Fibroblast of lung (primary cell): ENCODE measurements at places on chromosomes 7 and 10.
A peak's percentile ranks its signal among the peaks of the same experiment; 100 is the strongest.

DNA sequence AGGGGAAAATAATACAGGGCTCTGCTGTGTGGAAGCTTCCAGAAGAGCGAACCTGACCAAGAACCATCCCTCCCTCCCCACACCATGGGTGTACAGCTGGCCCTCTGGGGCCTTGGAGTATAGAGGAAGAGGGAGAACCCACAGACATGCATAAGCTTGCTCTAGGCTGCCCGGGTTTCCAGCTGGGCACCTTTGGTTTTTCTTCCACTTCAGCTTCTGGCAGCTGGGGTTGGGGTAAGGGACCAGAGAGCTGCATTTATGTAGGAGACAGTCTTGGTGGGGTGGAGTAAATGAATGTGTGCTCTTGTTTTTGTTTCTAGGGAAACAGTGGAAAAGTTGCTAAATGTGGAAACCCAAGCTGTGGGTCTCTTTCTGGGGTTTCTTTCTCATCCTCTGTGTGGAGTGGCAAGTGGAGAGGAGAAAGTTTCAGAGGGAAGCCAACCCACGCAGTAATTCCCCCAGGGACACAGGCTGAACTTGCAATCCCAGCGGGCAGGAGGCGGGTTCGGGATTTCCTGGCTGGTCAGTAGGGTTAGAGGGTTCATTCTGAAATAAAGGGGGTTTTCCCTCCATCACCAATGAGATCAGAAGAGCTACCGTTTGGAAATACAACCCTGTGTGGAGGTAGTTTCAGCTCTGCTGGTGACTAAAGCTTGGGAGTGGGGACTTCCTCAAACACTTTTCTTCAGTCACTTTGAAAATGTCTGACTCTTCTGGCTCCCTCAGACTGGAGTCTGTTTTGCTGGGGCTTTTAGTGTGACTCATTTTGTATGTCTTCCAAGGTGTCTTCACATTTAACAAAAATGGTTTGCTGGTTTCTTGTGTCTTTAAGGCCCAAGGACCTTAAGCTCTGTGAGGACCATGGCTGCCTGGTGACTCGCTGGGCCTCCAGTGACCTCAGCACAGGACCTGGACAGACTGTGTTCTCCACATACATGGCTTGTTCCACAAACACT, 22.2 kb upstream of the SRGN start:
- peak; percentile 65 for DNase-seq

DNA sequence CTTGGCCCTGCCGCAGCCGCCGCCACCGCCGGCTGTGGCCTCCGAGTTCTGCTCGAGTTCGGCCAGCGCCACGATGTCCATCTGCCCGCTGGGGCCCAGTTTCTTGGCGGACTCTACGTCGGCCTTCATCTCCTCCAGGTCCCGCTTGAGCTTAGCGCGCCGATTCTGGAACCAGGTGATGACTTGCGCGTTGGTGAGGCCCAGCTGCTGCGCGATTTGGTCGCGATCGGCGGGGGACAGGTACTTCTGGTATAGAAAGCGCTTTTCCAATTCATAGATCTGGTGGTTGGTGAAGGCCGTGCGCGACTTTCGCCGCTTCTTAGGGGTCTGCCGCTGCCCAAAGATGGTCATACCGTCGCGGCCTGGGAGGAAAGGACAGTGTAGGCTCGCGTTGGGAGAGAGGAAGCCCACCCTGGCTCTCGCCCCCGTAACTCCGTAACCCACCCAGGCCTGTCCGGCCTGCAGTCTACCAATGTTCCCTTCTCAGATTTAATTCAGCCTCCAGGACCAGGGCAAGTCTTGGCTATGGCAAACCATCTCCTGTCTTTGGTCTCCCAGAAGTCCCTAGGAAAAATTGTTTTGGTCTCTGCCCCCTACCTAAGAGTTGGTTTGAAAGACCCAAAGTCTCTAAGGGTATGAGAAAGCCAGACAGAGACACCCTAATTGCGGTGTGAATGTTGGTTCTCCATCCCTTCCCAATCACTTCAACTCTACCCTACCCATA, 1.7 kb downstream of the LBX1 start:
- DNase-seq, result no peak

- no peak for DNase-seq
Measured at GRCh38 chr10:48748573-48748972, 63.9 kb downstream of the WDFY4 start.

DNA sequence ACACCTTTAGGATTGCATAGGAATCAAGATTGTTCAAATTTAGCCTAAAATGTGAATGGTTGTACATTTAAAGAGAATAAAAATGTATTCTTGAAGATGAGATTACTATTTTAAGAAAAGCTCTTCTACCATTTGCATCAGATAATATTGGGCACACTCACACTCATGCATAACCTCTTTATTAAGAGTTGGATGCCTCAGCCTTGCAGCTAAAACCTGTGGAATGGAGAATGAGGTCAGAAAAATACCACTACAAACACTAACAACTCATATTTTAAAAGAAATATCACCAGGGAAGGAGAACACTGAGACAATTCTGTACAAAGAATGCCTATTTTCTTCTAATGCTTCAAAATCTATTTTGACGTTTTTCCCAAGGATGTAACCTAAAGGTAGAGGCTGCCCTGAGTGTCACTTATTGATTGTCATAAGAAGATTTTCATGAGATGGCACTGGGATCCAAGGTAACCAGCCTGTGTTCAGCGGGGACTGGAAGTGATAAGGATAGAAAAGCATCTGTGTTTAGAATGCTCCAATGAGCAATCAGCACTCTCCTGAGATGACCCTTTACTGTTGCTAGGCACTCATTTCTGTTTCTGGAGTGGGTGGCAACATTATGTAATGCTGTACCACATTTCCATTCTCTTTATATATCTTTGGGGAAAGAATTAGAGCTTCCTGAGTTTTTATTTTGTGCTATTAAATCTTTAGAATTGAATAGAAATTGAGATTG, 26.6 kb downstream of the REEP3 start:
- DNase-seq, result no peak

DNA sequence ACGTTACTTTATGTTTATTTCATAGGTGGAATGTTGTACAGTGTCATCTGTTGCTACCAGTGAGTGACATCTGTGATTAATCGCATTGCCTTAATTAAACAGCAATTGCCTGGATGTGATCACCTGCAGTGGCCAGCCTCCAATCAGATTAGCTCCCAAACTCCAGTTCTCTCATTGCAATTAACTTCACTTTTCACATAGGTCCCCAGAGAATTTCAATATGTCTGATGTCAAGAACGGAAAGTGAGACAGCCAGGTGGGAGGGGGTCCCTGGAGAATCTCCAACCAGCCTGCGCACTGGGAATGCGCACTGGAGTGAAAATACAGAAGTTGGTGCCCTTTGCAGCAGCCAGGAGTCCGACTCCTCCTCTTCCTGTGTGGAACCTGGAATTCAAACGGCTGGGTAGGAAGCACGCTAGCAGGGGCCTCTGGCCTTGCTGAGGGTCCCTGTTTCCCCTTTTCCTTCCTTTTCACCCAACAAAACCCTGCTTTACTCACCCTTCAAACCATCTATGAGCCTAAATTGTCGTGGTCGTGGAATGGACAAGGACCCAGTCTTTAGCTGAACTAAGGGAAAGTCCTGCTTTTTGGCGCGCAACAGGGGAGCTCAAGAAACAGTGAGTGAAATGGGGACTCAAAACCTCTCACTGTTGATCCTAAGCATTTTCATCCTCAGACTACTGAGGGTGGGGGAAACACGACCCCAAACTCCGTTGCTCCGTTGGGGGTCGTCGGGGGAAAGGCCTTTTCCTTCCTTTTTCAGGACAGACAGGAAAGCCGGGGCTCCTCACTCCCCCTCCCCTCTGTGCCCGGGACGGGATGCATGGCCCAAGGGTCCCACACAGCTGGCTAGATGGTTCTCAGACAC, 1355.5 kb upstream of the LRRTM3 start:
- peak; percentile 44 for DNase-seq

- no peak for DNase-seq
Measured at GRCh38 chr7:73366990-73367389, 39.0 kb downstream of the FKBP6 start.

DNA sequence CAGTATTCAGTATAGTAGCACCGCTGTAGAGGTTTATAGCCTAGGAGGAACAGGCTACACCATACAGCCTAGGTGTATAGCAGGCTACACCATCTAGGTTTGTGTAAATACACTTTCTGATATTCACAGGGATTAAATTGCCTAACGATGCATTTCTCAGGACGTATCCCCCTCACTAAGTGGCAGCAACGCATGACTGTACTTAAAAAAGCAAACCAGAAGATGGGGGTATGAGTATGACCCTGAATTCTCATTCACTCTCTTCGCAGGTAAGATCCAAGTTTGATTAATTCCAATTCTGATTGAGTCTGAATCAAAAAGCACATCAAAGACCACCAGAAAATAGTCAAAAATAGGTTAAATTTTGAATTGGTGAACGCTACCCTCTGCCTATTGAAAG, 972 bp downstream of the ORC5 start:
- no peak for DNase-seq

GRCh38 chr10:81108516-81109199, 571.0 kb downstream of the SH2D4B start:
- no peak for DNase-seq

- DNase-seq, result no peak
Measured at GRCh38 chr10:132855889-132856288, 69.9 kb upstream of the NKX6-2 start.

- DNase-seq, result peak; percentile 46
Measured at GRCh38 chr7:36563706-36564327, 160.5 kb downstream of the AOAH start.

- DNase-seq, result no peak
Measured at GRCh38 chr7:100152937-100153666, 4.4 kb downstream of the LAMTOR4 start.

DNA sequence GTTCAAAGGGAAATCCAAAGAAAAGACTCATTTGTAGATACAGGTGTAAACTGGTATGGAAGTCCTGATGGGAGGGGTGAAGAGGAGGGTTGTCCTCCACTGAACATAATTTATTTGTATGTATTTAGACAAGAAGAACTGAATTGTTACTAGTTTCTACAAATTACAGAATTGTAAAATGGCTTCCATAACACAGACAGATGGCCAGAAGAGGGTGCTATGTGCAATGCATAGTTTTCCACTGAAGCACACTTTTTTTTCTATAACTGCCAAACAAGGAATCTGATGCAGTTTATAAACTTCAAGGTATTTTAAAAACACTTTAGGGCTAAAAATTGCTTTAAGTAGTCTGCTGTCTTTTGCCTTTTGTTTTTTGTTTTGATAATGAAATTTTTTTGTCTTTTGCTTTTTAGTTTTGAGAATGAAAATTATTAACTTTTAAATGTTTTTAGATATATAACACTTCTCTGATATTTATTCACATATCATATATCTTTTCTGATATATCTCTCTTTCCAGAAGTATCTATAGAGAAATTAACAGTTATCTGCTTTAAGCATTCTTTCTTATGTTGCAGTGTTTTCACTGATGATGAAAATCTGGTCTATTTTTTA, 58.5 kb downstream of the PHYHIPL start:
- peak; percentile 45 for DNase-seq

DNA sequence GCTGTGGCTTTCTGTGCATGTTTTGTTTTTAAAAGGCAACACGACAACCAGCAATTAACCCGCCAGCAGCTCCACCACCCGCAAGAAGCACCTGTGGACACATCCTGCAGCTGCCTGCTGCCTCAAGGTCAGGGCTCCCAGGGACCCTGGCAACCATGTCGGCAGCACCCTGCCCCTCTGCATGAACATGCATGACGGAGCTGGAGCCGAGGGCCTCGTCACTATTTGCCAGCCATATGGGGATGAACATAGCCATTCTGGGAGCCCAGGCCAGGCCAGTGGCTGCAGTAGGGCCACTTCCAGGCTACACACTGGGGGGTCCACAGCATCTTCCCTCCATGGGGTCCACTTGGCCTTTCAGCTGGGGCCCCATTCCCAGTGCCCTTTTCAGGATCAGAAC, 52.9 kb downstream of the CAMK2B start:
- DNase-seq, result no peak

DNA sequence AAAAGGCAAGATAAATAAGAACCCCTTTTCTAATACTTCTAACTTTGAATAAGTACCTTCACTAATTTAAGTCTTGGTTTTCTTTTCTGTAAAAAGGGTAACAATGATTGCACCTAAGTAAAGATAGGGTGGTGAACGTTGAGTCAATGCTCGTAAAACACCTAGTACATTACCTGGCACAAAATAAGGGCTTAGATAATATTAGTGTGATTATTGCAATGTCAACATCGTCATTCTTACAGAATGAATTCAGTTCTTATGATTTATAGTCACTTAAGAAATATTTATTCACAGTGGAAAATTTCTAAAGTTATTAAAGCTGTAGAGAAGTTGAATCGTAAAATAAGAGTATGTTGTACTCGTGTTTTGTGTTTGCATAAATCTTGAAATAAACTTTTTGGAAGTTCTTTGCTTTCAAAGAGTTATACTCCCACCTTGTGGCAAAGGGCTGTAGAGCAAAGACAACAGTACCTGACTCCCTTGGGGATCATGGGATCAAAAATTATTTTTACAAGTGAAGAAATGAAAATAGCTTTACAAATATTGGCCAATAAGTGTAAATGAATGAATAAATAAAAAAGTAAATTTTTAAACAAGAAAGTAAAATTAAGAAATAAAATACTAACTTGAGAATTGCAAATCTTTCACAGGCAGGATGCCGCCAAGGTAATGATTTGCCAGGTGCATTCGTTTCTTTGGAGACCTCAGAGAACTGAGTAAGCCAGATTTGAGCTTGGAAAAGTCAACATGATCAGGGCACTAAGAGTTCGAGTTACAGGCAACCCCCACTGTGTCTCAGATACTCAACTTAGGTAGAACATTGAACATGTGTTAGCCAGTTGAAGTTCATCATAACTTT, 285.8 kb upstream of the CACNA2D1 start:
- DNase-seq, result peak; percentile 39

GRCh38 chr10:80359644-80360043, 3.1 kb downstream of the DYDC2 start:
- no peak for DNase-seq

GRCh38 chr10:132837905-132838304, 52.0 kb upstream of the NKX6-2 start:
- DNase-seq, result no peak

GRCh38 chr10:74967911-74968666, 141.7 kb downstream of the KAT6B start:
- no peak for DNase-seq

- DNase-seq, result no peak
Measured at GRCh38 chr7:95501261-95501832, 15.6 kb downstream of the ASB4 start.

GRCh38 chr10:106941297-106942034, 223.0 kb downstream of the SORCS1 start:
- no peak for DNase-seq

DNA sequence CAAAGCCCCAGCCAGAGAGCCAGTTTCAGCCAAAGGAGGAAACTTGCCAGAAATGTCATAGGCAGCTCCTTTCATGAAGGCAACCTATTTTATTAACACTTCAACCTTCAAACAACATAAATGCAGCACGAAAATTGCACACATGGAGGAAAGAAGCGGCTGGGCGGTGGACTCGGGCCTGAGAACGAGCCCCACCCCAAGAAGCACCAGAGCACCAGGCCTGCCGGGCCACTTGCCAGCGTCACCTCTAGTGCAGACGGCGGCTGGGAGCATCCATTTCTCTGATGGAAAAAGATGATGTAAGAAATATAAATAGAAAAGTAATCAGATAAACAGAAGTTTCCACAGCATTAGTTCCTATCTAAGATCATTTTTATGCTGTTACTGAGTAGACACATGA, 100.0 kb downstream of the TCERG1L start:
- DNase-seq, result no peak
